ENCODE measurements at places on chromosomes 13 and 19.

DNA sequence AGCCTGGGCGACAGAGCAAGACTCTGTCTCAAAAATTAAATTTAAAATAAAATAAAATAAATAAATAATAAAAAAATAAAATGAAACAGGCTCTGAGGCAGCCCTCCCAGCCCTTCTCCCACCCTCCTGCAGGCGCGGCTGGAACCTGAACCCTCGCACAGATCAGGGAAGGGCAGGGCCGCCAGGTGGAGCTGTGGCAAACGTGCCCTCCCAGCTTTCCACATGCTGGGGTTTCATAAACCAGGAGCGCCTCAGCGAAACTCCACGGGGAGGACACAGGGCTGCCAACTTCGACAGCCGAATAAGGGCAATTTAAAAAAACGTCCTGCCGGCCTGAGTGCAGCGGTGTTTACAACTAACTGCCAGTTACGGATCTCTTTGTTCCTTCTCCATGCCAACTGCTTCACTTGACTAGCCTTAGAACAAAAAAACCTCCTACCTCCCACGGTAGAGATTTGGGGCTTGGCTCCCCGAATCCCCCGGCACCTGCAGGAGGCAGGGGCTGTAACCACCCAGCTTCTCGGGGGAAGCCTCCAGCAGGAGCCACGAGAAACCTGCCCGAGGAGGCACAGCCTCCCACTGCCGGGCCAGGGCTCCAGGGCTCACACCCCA is 15.9 kb downstream of the ZNF787 start:
- DNase-seq = peak; percentile 35

DNA sequence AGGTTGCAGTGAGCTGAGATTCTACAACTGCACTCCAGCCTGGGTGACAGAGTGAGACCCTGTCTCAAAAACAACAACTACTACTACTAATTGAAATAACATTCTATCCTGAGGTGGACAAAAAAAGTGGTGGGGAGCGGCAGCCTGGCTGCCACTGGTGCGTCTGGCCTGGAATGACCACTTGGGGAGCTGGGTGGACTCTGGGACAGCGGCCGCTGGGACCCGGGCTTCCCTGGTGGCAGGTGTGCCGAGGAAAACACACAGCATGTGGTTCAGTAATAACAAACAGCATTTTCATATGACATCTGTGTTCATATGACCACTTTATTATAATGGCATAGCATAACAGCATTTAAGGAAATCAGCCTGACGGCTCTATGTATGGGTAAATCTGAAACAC is 33.9 kb downstream of the TFDP1 start:
- DNase-seq = no peak

GRCh38 chr19:15563325-15563794 is 51.7 kb upstream of the CYP4F8 start:
- DNase-seq = no peak

DNA sequence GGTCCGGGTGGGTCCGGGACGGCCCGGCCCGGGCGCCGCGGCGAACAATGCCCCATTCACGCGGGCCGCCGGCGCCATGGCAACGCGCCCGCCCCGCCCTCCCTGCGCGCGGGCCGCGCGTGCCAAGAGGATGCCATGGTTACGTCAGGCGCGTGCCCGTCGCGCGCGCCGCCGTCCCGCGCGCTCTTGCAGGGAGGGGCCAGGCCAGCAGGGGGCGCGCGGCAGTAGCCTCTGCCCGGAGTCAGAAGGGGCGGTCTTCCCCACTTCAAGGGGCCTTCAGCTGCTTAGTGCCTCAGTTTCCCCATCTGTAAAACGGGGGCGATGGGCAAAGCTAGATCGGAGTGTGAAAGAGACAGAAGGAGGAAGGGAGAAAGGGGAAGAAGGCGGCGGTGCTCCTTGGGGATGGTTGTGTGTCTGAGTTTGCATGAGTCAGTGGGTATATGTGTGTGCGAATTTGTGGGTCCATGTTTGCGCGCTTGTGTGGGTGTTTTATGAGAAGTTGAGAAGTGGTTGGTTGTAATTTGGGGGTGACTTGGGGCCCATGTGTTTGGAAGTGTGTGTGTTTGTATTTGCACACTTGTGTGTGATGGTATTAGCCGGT is 11.6 kb upstream of the NFIX start:
- DNase-seq = peak; percentile 83

DNA sequence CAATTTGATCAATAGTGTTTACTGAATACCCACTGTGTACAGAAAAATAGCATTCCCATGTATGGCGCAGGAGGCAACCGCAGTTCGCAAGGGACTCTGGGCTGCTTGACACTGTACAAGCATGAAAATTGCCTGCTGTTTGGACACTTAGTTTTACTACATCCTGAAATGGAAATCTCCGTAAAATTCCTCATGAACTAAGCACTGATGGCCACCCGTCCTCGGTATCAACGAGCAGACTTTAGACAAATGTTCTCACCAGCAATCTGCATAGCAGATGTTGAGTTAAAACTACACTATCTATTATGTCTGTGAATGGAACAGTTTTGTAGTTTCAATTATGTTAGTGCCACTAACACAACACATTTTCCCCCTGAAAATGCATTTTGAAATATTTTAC is 294.7 kb downstream of the DCLK1 start:
- DNase-seq = no peak

GRCh38 chr19:50520822-50521465 is 7.2 kb upstream of the ASPDH start:
- DNase-seq = no peak

- DNase-seq = no peak
Observed at GRCh38 chr19:2633693-2634075, 68.8 kb downstream of the GNG7 start.

DNA sequence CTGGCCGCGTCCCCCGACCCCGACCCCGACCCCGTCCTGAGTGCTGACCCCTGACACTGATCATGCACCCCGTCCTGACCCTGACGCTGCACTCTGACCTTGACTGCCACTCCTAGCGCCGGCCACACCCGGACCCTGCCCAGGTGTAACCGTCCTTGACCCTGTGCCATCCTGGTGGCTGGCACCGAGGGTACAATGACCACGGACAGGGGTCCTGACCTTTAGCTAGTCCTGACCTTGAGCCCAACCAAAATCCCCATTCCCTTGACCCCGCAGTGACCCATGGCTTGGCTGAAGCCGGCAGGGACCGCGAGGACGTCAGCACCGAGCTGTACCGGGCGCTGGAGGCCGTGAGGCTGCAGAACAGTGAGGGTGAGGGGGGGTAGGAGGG is 25.9 kb downstream of the CLEC4M start:
- no peak for DNase-seq

GRCh38 chr13:61094865-61095264 is 320.8 kb downstream of the PCDH20 start:
- DNase-seq = no peak

DNA sequence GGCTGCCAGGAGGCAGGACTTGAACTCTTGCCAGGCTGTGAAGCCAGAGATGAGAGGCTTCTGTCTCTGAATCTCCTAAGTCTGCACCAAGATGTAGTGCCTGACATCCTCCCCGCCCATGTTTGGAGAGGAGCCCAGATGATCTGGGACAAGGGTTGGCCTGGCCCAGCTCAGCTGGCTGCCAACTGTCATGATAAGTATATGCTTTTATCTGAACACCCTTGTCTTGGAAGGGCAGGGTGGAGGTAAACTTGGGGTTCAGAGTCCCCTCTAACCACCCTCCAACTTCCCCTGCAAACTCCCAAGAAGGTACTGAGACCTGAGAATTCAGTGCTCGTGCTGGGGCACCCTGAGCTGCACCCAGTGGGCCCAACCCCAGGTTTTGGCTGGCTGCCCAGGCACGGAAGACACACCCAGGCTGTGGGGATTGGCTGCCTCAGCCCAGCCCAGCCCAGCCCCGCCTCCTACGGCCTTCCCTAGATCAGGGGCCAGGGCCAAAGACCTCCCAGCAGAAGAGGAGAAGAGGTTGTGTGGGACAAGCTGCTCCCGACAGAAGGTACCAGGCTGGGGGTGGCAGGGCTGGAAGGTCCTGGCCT is at the start of gene CYP4F12:
Gene CYP4F12, plus strand, starts transcription at position 508 of the 596 bp plus-strand sequence. CDS start 443 bp downstream, outside the sequence.
- DNase-seq = peak; percentile 2

- DNase-seq = no peak
Observed at GRCh38 chr19:17581211-17581874, 25.9 kb downstream of the COLGALT1 start.

DNA sequence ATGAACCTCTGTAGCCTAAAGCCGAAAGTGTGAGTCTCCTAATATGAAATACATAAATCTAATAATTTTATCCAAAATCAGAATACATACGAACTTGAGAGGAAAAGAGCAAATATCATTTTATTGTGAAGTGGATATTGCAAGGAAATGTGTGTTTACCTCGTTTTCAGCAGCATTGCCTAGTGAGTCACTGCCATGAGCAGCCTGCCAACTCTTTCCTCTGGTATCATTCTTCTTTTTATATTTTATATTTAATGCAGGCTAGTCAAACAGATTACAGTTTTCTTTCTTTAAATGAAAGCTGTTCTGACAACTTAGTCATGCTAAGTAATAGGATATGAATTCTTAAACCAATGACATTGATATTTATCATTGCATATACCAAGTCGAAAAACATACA is 44.2 kb downstream of the EDNRB start:
- DNase-seq = no peak

GRCh38 chr19:31378404-31378803 is 29.2 kb upstream of the TSHZ3 start:
- peak; percentile 90 for DNase-seq

GRCh38 chr13:51935326-51936171 is 73.8 kb downstream of the CCDC70 start:
- peak; percentile 3 for DNase-seq

DNA sequence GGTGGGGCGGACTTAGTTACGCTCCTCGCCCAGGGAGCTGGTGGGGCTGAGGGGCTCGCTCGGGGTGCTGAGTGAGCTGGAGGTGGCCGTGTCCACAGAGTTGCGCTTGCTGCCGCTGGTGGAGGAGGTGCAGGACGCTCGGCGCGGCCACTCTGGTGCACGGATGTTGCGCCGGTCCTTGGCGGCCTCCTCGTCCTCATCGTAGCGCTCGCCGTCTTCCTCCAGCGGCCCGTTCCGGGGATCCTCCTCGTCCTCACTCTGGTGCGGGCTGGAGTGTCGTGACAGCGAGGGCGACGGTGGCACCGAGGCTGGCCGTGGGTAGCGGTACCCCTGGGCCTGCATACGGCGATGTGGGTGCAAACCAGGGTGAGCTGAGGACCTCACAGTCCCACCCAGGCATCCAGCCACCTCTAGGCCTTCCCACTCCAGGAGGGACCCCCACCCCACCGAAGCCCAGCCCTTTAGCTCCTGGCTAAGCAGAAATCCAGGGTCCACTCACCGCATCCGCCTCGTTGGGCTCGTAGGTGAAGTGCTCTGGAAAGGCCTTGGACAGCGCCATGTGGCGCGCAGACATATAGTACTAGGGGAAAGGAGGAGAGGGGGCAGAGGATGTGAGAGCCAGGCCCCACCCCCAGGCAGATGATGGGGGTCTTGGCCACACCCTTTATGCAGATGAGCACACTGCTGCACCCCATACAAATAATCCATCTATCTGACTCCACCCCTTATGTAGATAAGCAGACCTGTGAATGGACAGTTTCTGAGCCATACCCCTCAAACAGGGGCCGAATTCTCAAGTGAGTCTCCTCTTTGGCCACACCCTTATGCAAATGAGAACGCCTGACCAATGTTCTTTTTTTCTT is 4.4 kb downstream of the FTL start:
- peak; percentile 21 for DNase-seq

DNA sequence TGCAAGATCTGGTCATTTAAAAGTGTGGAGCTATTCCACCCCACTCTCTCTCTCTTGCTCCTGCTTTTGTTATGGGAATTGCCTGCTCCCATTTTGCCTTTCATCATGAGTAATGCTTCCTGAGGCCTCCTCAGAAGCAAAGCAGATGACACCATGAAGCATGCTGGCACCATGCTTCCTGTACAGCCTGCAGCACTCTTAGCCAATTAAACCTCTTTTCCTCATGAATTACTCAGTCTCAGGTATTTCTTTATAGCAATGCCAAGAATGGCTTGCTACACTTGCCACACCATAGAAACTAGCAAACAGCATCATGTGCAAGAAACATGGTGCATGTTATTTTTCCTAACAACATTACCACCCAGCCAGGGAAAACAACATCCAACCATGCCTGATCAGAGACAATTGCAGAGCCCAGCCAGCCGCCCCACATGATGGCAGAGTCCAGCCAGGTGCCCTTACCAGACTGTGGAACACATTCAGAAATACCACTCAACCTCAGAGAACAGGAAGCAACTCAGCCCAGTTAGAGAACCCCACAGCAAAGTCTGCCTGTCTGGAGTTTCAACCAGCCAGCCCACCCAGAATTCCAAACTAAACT is 36.9 kb downstream of the SYDE1 start:
- no peak for DNase-seq

DNA sequence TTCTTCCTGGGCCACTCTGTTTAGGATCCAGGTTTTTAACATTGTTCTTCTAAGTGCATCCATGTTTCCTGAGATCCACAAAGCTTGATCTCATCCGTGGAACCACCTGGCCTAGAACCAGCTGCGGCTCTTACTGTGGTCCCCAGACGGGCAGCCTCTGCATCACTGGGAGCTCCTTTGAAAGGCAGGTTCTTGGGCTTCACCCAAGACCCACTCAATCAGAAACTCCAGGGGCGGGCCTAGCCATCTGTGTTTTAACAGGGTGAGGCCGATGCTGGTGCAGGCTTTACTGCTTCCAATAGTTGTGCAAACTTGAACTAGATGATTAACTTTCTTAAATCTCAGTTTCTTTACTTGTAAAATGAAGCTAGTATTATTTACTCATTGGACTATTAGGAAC is 605.7 kb downstream of the FGF9 start:
- no peak for DNase-seq

- DNase-seq = no peak
Observed at GRCh38 chr19:16021796-16022195, 54.5 kb upstream of the TPM4 start.

DNA sequence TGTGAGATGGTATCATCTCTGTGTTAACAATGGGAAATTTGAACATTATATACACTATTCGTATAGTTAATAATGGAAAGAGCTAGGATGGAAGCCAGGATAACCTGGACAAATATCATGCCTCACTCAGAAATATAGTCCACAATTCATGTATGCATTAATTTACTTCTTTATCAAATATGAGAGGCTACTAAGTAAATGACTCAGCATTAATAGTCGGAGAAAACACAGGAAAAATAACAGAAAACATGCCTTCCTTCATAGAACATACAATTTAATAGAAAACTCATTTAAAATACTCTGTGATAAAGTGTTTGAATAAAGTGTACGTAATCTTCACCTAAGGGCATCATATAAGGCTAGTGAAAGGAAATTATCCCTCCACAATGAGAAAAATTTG is 383.4 kb upstream of the SLITRK5 start:
- no peak for DNase-seq

- no peak for DNase-seq
Observed at GRCh38 chr19:5170329-5170745, 170.3 kb downstream of the PTPRS start.

- no peak for DNase-seq
Observed at GRCh38 chr13:77031656-77032243, 4.8 kb upstream of the FBXL3 start.

DNA sequence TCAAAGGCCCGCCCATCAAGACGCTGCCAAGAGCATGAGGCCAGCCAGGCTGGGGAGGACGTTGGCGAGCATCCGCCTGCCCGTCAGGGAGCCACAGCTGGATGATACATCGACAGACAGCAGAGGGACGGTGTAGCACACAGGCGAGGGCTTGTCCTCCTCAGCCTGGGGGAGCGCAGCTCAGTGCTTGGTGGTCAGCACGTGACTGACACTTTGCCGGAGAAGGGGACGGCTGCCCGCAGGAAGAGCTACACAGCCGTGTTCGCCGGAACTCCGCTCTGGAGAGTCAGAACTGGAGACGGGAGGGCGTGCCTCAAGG is 34.1 kb downstream of the CSNK1G2 start:
- DNase-seq = no peak
